ENCODE measurements at places on chromosomes 16 and 17. TPM values are rescaled to one million over a fixed set of nuclear protein-coding genes. Genes with fewer than 3 reads are reported as not detected.
A peak's percentile ranks its signal among the peaks of the same experiment; 100 is the strongest.

DNA sequence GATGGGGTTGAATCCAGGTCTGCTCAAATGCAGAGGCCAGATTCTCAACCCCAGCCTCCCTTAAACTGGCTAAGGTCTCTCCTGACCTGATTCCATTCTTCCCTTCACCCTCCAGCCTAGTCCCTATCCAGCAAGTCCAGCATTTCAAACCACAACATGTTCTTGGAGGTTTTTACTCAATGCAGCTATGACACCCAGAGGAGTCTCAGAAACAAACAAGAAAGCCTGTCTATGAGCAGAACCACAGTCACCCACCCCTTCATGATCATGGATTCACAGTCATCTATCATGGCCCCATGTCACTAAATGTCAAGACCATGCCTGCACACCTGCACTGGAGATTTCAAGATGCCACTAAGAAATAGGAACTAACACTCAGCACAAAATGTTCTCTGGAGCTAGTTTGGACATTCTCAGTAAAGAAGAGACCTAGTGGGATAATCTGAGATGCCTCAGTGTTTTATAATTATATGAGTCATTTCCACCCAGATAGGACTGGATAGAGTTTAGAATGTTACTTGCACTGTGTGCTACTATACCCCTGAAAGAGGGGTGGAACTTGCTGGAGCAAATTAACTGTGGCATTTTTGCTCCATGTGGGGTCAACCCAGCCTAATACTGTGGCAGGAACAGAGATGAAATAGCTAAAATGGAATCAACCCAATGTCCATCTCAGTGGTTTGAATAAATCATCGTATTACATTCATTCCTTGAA lies 9.5 kb upstream of the METTL22 start:
- DNase-seq: no peak

LLGL2 gene
- total RNA-seq: 12.8 TPM

GRCh38 chr17:21677911-21678310 lies 14.4 kb upstream of the KCNJ18 start:
- DNase-seq: no peak

NPIPA5 gene
- total RNA-seq: 7.2 TPM

GRCh38 chr17:57004944-57005579 lies 27.1 kb downstream of the SCPEP1 start:
- DNase-seq: no peak

DNA sequence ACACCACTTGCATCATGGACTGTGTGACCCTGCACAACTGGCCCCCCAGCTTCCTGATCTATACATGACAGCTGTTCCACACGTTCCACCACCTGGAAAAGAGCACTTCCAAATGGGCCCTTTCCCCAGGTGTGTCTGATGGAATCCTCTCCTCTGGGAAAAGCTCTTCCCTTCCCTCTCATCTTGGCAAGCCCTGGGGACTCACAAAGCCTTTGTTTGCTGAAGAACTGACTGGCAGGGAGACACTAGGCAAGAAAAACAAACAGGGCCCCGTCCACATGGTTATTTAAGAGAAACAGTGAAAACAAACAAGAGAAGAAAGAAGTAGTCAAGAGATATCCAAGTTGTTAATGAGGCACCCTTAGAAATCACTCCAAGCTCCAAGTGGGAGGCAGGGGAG lies 52.6 kb downstream of the C16orf95 start:
- DNase-seq: no peak

DNA sequence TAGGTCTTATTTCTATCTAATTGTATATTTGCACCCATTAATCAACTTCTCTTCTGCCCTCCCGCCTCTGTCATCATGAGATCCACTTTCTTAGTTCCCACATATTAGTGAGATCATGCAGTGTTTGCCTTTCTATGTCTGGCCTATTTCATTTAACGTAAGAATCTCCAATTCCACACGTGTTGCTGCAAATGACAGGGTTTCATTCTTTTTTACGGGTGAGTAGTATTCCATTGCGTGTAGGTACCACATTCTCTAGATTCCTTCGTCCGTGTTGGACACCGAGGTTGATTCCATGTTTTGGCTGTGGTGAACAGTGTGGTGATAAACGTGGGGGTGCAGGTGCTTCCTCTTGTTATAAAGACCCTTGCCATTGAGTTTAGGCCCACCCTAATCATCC lies 64.7 kb upstream of the GSE1 start:
- DNase-seq: no peak

NXPH3 gene
- total RNA-seq: 0.23 TPM

DNA sequence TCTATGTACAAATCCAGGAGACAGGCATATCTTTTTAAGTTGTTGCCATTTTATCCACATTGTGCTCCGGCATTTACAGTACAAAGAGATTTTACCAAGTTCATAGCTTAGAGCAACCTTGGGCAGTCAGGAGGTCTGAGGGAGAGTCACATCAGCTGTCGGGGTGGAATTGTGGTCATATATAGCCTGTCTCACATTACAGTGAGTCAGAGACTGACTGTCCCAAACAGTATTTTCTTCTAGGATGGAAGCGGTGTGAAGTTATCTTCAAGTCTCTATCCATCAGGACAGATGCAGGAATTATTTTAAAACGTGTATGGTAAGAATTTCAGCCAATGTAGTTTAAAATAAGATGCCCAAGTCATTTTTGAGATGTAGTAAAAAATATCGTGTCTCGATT lies 53.0 kb downstream of the GPRC5B start:
- no peak for DNase-seq

- no peak for DNase-seq
These were observed 33.1 kb downstream of the ABR start for GRCh38 chr17:1146561-1147265.

DPEP3 gene
- total RNA-seq: 0.23 TPM

GCGR gene
- not detected for total RNA-seq

DNA sequence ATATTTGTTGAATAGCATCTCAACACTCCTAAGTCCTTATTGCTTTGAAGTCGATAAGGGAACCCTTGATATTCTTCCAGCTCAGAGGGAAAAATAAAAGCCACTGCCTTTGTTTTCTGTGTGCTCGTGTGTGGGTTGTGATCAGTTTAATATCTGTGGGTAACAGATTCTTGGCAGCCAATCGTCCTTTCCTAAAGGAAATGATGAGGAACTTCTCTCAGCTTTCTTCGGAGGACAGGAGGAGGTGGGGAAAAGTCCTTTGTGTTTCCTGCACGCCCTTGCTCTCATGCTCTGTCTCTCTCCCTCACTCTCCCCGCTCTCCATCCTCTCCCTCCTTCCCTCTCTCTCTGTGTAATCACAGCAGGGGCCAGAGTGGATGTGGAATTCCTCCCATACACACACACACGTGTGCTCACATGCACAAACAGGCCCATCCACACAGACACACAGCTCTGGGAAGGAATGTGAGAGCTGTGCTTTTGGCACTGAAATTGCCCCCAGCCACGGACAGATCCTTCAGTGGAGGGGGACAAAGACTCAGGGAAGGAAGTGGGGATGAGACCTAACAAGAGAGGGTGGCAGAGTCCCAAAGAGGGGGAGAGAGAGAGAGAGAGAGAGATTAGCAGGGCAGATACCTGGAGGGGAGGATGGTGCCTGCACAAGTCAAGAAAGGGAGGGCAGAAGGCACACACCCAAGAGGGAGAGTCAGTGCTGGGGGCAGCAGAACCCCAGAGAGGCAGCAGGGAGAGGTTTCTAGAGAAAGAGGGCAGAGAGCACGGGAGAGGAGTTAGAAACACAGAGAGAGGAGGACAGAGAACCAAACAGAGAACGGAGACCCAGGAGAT lies 83.5 kb upstream of the PLCG2 start:
- no peak for DNase-seq

PIPOX gene
- 3.0 TPM for total RNA-seq

- peak; percentile 75 for DNase-seq
These were observed 28.1 kb downstream of the KIAA0513 start for GRCh38 chr16:85055493-85056210.

GRCh38 chr17:21772321-21772720 lies 80.0 kb downstream of the KCNJ18 start:
- DNase-seq: no peak

DNA sequence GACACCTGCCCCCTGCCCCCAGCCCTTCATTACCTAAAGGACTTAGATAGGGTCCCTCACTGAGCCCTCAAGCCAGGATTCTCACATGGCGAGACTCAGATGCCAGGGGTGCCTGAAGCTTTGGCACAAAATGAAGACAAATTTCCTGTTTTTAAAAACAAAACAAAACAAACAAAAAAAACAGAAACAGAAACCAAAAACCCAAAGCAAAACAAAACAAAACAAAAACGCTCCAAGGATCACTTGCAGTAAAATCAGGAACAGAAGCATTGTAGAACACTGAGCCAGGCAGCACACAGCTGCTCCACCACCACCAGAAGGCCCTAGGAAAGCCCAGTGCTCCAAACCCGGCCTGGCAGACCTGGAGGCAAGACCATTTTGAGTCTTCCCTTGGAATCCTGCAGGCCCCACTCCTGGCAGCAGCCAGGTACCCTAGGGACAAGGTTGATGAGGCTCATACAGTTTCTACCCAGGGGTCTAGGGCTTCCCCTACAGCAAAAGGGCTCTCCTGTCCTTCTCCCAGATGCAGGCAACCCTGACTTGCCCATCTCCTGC lies 20.8 kb downstream of the MYO18A start:
- no peak for DNase-seq

- no peak for DNase-seq
These were observed 99.2 kb downstream of the GOSR1 start for GRCh38 chr17:30576326-30576861.

- DNase-seq: no peak
These were observed 45.9 kb upstream of the DOC2B start for GRCh38 chr17:227078-227945.

- DNase-seq: no peak
These were observed 120.6 kb upstream of the KCNJ16 start for GRCh38 chr17:69954241-69954925.

GRCh38 chr17:49715717-49716279 lies 8.0 kb upstream of the SLC35B1 start:
- no peak for DNase-seq

- no peak for DNase-seq
These were observed 9.7 kb downstream of the LUC7L3 start for GRCh38 chr17:50728881-50729765.

DNA sequence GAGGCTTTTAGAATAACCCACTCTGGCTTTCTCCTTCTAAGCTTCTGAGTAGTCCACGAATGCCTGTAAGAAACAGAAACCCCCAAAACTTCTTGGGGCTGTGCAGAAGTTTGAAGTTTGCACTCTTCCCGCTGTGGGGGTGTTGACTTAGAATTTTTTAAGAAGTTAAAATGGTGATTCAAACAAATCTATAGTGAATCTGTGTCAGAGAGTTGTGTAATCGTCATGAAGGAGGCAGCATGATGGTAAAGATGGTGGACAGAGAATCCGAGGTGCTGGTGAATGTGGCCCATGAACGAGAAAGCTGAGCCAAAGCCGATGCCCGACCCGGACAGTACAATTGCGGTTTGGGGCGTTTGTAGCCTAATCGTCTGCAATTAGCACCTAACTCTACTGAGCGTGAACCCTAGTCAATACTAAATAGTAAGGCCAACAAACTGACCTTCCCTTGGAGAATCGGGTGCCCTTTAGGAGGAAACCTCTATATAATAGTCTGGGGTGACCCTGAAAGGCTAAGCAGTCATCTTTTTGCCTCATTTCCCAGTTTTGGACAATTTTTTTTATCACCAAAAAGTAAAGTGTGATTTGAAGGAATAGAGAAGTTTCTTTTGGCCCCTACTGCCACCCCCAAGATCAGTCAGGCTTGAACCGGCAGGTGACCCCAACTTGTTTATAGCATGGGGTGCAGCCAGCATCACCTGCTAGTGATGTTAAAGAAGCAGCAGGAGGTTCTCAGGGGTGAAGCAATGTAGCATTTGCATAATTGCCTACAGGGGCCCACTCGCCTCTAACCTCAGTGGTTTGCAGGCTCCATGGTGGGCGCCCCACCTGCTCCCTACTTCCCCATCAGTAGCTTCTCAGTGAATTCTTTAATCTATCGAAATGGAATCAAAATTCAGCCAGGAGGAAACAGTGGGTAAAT lies 11.2 kb downstream of the IRF8 start:
- DNase-seq: no peak

SYT17 gene
- not detected for total RNA-seq

MMD gene
- total RNA-seq: 23.7 TPM

DNA sequence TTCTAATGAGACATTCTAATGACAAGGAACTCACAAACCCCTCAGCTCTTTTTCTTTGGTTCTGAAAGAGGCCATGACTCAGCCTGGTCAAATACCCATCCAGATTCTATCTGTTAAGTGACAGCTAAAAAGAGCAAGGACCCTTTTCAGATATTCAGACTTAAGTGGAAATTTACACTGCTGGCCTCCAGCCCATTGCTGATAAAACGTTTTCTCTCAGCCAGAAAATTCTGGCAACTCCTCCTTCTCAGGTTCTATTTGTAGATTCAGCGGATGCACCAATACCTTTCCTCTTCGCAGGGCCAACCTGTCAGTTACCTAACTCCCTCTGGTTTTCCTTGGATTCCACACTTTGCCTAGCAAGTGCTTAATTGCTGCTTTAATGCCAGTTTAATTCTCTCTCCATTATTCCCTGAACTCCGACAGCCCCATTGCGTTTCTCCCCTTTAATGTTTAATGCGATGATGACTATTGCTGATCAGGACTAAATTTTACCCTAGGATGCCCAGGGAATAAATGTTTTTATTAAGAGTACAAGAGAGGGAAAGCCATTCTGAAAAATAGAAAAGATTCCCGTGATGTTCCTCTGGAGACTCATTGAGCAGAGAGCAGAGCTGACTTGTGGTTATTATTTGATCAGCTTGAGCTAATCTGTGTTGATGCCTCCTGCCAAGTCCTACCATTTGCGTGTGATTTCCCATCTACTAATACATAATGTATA lies 35.9 kb upstream of the TOM1L1 start:
- no peak for DNase-seq

GRCh38 chr17:8055851-8056231 lies 17.0 kb downstream of the ALOX15B start:
- DNase-seq: no peak

DNA sequence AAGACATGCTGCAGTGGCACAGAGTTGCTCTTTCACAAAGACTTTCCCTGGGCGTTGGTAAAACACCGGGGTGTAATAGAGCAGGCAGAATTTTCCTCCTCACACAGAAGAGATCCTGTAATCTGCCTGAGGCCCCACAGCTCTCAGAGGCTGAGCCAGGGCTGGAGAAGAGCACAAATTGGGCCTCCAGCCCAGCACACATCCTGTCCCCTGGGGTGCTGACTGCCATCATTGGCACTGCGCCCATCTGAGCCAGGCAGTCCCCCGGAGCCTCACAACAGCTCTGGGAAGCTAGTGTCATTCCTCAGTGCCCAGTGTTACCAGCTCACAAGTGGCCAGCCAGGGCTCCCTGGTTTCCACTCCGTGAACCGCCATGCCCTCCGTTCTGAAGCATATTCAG lies 119.4 kb downstream of the SOCS1 start:
- no peak for DNase-seq

- no peak for DNase-seq
These were observed 18.8 kb downstream of the ALOX15B start for GRCh38 chr17:8057691-8058114.
